ENCODE measurements at places on chromosomes 6 and 20. TPM values are rescaled to one million over a fixed set of nuclear protein-coding genes. Genes with fewer than 3 reads are reported as not detected.

SYNGAP1 gene
- 54.2 TPM for total RNA-seq

MEI4 gene
- total RNA-seq, result not detected

GRCh38 chr6:12265791-12266190, 24.4 kb upstream of the EDN1 start:
- DNase-seq, result no peak
- no peaks in the 10 kb centered on the region for H3K27me3 ChIP-seq
- H3K4me1 ChIP-seq, result no peaks in the 10 kb centered on the region

DNA sequence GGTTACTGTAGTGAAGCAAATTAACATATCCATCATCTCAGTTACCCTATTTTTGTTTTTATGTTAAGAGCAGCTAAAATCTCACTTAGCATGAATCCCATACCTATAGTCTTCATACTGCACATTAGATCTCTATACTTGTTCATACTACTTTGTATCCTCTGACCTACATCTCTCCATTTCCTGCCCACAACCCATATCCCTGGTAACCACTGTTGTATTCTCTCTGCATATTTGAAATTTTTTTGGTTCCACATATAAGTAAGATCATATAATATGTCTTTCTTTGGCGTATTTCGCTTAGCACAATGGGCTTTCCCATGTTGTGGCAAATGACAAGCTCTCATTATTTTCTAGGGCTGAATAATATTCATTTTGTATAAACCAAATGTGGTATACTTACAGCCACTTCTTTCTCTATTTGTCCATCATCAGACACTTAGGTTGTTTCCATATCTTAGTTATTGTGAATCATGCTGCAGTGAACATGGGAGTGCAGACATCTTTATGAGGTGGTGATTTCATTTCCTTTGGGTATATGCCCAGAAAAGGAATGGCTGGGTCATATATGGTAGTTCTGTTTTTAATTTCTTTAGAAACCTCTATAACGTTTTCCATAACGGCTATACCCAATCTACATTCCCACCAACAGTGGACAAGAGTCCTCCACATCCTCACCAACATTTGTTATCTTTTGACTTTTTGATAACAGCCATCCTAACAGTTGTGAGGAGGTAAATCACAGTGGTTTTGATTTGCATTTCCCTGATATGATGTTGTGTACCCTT, 39.8 kb downstream of the BACH2 start:
- H3K4me1 ChIP-seq, result no peaks in the 10 kb centered on the region
- peak overlapping the region; percentile 59 for H3K27ac ChIP-seq
- no peaks in the 10 kb centered on the region for H3K36me3 ChIP-seq
- peak; percentile 62 for DNase-seq

GRCh38 chr6:112149719-112150263, 62.4 kb downstream of the FAM229B start:
- no peaks in the 10 kb centered on the region for H3K27me3 ChIP-seq
- no peaks in the 10 kb centered on the region for H3K36me3 ChIP-seq
- H3K27ac ChIP-seq, result no peak overlapping the region
- no peak for DNase-seq
- no peak overlapping the region for H3K4me3 ChIP-seq
- H3K4me1 ChIP-seq, result no peaks in the 10 kb centered on the region

DNA sequence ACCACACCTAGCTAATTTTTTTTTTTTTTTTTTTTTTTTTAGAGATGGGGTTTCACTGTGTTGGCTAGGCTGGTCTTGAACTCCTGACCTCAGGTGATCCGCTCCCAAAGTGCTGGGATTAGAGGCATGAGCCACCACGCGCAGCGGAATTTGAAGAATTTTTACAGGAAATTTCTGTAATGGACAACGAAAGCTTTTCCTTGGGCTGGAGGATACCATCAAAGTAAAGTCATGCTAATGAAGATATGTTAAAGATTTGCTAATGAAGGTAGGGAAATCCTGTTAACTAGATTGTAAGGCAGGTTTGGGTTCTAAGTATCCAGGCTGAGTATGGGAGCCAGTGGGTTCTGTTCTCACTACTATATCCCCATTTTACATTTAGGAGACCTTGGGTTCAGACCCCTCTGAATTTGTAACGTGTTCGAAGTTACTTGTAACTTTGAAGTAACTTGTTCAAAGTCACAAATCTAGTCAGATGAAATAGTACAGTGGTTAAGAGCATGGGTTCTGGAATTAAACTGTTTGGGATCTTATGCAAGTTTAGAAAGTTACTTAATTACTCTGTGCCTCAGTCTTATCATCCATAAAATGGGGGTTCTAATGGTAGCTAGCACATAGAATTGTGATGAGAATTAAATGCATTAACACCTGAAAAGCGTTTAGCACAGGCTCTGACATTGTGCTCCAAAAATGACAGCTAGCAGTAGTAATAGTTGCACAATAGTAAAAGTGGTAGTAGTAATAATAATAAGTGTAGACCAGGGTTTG, 123.4 kb upstream of the GPR6 start:
- H3K4me3 ChIP-seq, result no peak overlapping the region
- DNase-seq, result no peak
- no peaks in the 10 kb centered on the region for H3K4me1 ChIP-seq

GRCh38 chr20:57387945-57388371, 3.2 kb upstream of the RBM38 start:
- H3K36me3 ChIP-seq, result no peaks in the 10 kb centered on the region
- no peak overlapping the region for H3K4me3 ChIP-seq
- peaks cover 19% of the 10 kb centered on the region for H3K4me1 ChIP-seq

DNA sequence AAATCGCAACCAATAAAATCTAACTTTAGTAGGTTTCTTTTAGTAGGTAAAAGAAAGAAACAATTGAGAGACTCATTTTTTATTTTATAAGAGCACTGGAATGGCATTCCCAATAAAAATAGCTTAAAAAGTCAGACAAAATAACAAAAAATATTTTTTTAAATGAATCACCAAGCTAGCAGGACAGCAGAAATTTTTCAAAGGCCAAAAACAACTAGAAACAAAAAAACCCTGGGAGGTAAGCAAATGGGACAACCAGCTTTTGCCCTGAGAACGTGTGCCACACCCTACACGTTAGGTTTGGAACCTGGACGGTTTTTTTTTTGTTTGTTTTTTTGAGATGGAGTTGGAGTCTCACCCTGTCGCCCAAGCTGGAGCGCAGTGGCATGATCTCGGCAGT, 19.6 kb downstream of the GPLD1 start:
- H3K4me3 ChIP-seq, result no peak overlapping the region
- no peak overlapping the region for H3K27ac ChIP-seq
- no peaks in the 10 kb centered on the region for H3K4me1 ChIP-seq
- H3K36me3 ChIP-seq, result no peaks in the 10 kb centered on the region
- H3K27me3 ChIP-seq, result no peaks in the 10 kb centered on the region
- no peak for DNase-seq

- H3K27ac ChIP-seq, result no peak overlapping the region
- peak; percentile 30 for DNase-seq
- H3K4me3 ChIP-seq, result no peak overlapping the region
These were observed 48.4 kb downstream of the USP49 start for GRCh38 chr6:41846666-41847237.

GRCh38 chr20:13296070-13296469, 75.0 kb downstream of the ISM1 start:
- no peak overlapping the region for H3K27ac ChIP-seq
- H3K27me3 ChIP-seq, result no peaks in the 10 kb centered on the region
- DNase-seq, result no peak
- no peaks in the 10 kb centered on the region for H3K4me1 ChIP-seq
- no peaks in the 10 kb centered on the region for H3K36me3 ChIP-seq
- H3K4me3 ChIP-seq, result no peak overlapping the region

RNF182 gene
- total RNA-seq, result not detected

GRCh38 chr20:57808264-57809070, 98.7 kb upstream of the PMEPA1 start:
- DNase-seq, result no peak
- no peaks in the 10 kb centered on the region for H3K27me3 ChIP-seq
- no peaks in the 10 kb centered on the region for H3K36me3 ChIP-seq
- no peak overlapping the region for H3K27ac ChIP-seq

PET117 gene
- total RNA-seq, result 12.6 TPM

GRCh38 chr20:37228082-37228481, 33.5 kb downstream of the GHRH start:
- no peak overlapping the region for H3K4me3 ChIP-seq
- DNase-seq, result no peak
- H3K36me3 ChIP-seq, result peaks cover 99% of the 10 kb centered on the region
- H3K27me3 ChIP-seq, result no peaks in the 10 kb centered on the region
- no peaks in the 10 kb centered on the region for H3K4me1 ChIP-seq

Data from naive thymus-derived CD4-positive, alpha-beta T cell (primary cell).